ENCODE measurements at places on chromosomes 7 and 10.

GRCh38 chr7:37765872-37766525, 82.4 kb upstream of the NME8 start:
- no peak for DNase-seq

GRCh38 chr10:103566536-103566935, 73.0 kb downstream of the NEURL1 start:
- no peak for DNase-seq

DNA sequence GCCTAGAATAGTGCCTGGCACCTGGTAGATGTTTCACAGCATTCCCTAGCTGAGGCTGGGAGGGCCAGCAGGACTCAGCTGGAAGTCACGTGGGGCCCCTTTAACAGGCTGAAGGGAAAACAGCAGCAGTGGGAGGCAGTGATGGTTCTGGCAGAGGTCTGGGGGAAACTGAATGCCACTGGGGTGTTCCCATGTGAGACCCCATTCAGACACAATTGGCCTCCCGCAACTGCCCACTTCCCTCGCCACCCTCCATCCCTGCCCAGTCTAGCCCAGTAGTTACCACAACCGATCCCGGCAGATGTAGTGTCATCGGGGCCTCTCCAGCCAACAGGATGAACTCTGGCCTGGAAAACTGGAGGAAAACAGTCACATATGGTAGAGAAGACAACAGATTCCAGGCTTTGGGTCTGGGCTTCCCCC, 38.3 kb downstream of the FRMPD2 start:
- DNase-seq, result no peak

DNA sequence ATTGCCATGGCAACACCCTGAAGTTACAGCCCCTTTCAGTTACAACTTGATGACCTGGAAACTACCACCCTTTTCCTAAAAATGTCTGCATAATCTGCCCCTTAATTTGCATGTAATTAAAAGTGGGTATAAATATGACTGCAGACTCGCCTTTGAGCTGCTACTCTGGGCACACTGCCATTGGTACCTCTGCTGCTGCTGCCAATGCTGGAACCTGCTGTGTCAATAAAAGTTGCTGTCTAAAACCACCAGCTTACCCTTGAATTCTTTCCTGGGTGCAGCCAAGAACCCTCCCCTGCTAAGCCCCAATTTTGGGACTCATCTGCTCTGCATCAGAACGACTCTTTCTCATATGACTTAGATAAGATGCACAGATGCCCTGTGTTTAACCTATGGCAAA, 10.2 kb upstream of the FRA10AC1 start:
- no peak for DNase-seq

GRCh38 chr10:78524342-78524741, 490.7 kb downstream of the RPS24 start:
- DNase-seq, result no peak

GRCh38 chr10:126521399-126521798, 133.1 kb upstream of the ADAM12 start:
- no peak for DNase-seq

- DNase-seq, result no peak
Observed at GRCh38 chr7:51349820-51350545, 33.4 kb upstream of the COBL start.

- no peak for DNase-seq
Observed at GRCh38 chr7:114151777-114152176, 233.0 kb upstream of the PPP1R3A start.

DNA sequence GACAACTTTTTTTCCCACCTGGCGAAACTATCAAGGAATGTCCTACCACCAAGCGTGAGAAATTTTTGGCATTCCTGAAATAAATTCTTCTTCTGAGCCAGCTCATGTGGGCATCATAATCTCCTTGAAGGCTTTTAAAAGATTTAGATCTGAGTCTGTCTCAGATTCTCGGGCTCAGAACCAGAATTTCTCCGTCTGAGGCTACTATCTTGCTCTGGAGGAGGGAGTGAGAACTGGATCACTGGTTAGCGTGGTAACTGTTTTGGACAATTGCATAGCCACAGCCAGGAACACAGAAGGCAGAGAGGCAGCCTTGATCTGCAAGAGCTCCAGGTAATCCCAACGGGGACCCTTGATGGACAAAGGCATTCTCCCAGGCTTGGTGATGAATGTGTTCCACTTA, 1.0 kb upstream of the PLAC9 start:
- DNase-seq, result no peak

- peak; percentile 40 for DNase-seq
Observed at GRCh38 chr7:43294080-43294630, 181.7 kb downstream of the HECW1 start.

DNA sequence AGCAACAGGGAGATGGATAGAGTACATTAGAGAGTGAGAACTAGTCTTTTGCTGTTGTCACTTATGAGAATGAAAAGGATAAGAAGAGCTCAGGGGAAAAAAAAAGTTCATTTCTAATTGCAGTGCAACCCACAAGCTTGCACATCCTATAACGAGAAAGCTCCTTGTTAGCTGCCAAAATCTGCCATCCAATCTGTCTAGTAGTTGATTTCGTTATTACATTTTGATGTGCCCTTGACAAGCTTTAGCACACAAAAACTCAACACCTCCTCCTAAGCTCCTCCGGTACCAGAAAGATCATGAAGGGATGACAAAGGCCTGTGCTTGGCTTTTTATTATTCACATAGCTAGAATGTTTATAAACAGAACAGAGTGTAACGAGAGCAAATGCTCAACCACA, 519.4 kb downstream of the SUGCT start:
- DNase-seq, result no peak

DNA sequence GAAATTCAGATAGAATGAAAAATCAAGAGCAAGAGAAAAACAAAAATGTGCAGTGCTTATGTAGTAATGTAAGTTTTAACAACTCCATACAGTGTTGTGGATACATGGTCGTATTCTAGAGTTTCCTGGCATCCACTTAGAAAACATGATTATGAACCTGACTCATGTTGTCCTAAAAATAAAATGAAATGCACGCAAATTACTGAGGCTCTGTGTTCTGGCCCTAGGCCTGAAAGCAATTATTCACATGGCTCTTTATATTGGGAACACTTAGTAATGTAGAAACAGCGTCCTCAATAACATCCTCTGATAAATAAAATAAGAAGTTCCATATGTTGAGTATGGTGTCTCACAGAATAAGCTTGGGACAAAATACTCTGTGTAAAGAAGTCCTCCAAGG, 200.2 kb upstream of the SEMA3E start:
- DNase-seq, result no peak

- DNase-seq, result no peak
Observed at GRCh38 chr10:47454780-47455058, 29.2 kb downstream of the ANXA8 start.

- no peak for DNase-seq
Observed at GRCh38 chr7:151142686-151143040, 24.8 kb downstream of the GBX1 start.

GRCh38 chr7:149478754-149479153, 17.9 kb upstream of the ZNF777 start:
- DNase-seq, result no peak

GRCh38 chr7:48528646-48529045, 357.4 kb downstream of the ABCA13 start:
- no peak for DNase-seq

DNA sequence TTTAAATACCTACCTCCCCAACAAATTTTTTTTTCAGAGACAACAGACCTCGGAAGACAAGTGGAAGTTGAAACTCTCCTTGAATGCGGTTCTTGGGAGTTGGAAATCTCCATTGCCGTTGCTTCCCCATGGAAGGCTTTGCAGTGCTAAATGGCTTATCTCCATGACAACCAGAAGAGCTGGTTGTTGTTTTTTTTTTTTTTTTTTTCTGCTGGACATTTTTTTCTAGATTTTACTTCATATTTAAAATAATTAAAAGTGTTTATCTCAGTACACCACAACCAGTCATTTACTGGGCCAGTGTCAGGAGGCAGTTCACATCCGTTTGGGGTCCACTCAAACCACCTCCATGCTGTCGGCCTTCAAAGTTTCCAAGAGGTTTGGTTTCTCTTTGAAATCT, 348.5 kb upstream of the PRKCQ start:
- DNase-seq, result no peak

DNA sequence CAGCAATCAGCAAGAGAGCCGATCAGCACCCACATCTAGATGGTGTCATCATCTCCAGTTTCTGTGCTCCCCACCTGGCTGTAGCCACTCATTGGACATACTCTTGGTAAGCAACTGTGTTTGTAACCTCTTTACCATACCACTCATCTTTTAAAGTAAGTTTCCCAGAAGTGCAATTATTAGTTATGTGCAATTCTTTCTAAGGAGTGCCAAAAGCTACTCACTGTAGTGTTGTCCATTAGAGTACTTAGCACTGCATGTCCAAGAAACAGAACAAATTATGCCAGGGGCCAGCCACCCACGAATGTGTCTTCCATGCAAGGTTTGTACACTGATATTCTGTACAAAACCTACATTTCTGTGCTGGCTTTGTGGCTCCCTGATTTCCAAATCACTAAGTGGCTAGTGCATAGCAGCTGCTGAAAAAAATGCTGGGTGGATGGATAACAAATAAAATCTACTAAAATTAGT, 131.9 kb downstream of the SRPK2 start:
- DNase-seq, result no peak

DNA sequence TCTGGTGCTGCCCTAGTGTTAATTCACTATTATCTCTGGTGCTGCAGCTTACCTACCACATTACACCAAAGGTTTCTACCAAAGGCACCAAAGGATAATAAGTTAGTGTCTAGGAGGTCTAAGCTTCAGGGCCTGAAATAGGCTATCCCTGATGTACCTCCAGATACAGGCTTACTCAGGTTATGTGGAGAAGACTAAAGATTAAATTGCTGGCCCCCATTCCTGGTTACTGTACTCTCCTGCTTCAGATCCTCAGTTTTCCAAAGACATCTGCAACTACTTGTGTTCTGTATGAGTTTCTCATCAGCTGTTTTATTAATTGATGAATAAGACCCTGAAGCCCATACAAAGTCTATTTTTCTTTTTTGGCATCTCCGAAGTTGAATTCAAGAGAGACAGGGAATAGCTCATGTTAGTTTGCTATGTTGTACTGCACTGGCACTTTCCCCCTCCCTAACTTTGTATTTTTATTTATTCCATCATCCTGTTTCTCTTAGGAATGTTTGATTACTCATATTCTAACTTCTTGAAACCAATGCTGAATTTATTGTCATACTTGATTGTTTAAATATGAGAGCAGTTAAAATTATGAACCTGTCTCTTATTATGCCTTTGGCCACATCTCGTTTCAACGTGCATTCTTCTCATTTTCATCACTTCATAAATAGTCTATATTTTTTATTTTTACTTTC, 85.9 kb downstream of the PON1 start:
- DNase-seq, result no peak

- DNase-seq, result no peak
Observed at GRCh38 chr10:128167926-128168520, 41.8 kb upstream of the MKI67 start.

DNA sequence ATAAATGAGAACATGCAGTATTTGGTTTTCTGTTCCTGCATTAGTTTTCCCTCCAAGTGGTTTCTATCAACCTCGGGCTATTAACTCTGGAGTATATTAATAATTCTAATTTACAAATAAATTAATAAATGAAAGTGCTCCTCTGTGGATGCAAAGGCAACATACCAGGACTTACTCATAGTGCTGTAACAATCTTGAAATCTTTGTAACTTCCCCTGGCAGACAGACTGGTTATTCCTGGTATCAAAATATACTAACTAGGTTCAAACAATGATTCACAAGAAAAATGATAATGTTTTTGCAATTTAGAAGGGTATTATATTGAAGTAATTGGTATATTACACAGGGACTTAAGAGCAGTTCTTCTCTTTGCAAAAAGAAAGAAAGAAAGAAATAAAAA, 177.2 kb downstream of the FANK1 start:
- no peak for DNase-seq

DNA sequence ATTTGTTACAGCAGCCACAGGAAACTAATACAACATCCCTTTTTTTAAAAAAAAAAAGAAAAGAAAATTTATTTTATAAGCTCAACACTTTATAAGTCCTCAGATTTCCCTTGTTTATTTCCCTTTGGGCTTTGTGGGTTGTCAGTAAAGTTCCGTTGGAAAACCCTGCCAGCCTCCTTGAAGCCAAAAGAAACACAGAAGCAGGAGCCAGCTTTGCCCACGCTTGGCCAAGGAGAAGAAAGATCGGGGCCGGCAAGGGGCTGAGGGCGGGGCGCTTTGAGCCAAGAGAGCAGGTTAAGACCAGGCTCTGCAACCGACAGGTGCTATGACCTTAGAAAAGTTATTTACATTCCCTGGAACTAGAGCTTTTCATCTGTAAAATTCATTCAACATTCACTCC, 72.7 kb downstream of the RGS10 start:
- DNase-seq, result no peak

DNA sequence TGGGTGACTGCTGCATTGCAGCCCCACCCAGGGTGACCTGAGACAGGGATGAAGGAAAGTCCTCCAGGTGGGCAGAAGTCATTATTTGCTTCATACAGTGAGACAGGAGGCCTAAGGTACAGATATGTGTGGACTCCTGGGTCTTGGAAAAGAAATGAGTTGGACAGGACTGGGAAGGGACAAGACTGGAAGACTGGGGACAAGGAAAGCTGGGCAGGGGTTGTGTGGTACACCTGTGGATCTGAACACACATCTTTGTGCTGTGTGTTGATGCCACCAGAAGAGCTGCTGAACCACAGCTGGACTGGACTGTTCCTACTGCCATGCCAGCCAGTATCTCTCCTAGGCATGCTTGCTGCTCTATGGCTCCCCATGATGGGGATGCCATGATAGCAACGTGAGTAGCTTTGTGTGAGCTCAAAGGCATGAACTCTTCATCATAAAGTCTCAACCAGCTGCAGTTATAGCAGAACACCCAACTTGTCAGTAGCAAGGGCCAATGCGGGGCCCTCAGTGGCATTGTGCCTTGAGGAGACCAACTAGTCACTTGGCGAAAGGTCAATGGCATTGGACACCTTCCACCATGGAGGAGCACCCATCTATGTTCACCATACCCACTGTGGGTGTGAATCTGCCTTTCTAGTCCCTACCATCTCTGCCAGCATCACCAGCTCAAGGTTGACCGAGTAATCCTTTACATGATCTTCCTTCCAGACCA, 76.0 kb upstream of the GRB10 start:
- DNase-seq, result no peak

- no peak for DNase-seq
Observed at GRCh38 chr10:88095778-88096431, 232.5 kb downstream of the PTEN start.

DNA sequence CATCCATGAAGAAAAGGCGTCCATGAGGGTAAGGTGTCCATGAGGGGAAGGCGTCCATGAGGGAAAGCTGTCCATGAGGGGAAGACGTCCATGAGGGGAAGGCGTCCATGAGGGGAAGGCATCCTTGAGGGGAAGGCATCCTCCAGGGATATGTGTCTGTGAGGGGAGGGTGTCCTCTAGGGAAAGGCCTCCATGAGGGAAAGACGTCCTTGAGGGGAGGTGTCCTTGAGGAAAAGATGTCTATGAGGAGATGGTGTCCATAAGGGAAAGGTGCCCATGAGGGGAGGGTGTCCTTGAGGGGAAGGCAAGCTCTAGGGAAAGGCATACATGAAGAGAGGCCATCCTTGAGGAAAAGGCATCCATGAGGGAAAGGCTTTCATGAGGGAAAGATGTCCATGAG, 92.6 kb downstream of the INPP5A start:
- no peak for DNase-seq
